KBM-7 (cell line): ENCODE measurements at places on chromosomes 5 and 9.

GRCh38 chr5:66561256-66561990 lies 34.8 kb upstream of the MAST4 start:
- DNase-seq, result no peak

- DNase-seq, result no peak
Observed at GRCh38 chr5:84430863-84431663, 46.4 kb upstream of the EDIL3 start.

DNA sequence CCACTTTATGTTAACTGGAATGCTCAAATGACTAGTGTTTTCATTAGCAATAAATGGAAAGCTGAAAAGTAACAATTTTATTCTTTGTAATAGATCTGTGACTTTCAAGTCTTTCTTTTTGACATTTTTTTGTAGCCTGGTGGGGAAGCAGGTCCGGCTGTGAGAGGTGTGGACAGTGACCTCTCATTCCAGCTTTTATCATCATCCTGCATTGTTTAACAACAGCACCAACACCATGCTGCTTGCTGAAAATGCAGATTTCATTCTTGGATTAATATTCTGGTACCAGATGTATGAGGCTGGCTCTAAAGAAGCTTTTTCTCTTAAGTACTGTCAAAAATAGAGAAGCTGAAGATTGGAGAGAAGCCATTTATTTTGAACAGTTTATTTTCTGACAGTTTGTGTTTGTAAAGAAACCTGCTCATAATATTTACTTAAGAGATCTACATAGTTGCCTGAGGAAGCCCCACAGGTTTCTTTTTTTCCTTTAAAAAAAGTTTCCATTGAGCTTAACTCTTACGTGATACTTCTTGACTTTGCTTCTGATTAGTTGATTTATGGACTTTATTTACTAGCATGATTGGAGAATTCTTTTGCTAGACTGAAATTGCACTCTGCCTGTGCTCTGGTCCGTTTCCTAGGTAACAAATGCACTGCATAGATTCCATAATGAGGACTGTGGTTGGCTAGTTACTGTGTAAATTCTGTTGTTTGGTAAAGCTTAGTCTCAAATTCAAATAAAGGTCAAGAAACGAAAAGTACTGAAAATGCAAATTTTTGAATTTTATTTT lies 3.4 kb downstream of the KIAA1958 start:
- no peak for DNase-seq

DNA sequence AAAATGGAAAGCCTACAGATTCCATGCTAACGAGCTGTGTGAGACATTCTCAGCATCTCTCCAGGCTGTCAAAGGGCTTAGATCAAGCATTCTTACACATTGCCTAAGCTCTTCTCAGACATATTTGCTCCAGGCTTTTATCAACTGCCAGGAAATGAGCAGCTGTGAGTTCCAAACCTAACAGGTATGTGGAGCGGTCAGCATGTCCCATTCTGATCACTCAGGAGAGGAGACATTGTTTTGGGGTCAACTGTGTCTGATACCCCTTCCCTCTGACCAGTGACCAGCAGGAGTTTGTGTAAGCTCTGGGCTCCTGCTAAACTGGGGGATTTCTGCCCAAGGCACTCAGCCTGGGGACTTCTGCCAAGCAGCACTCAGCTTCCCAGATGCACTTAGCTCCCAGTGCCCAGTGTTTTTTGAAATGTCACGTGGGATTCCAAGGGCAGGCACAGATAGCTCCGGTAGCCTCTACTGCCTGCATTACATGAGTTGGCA lies 229.1 kb downstream of the SEC61B start:
- DNase-seq, result no peak

DNA sequence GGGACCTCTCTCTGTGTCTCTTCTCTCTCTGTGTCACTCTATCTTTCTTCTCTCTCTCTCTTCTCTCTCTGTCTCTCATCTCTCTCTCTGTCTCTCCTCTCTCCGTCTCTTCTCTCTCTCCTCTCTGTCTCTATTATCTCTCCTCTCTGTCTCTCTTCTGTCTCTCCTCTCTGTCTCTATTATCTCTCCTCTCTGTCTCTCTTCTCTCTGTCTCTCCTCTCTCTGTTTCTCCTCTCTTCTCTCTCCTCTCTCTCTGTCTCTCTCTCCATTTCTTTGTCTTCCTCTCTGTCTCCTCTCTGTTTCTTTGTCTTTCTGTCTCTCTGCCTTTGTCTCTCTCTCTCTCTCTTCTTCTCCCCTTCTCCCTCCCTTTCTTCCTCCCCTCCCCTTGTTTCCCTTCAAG lies 3.2 kb upstream of the OLFM1 start:
- no peak for DNase-seq

- DNase-seq, result no peak
Observed at GRCh38 chr5:124410539-124411488, 335.6 kb downstream of the ZNF608 start.

DNA sequence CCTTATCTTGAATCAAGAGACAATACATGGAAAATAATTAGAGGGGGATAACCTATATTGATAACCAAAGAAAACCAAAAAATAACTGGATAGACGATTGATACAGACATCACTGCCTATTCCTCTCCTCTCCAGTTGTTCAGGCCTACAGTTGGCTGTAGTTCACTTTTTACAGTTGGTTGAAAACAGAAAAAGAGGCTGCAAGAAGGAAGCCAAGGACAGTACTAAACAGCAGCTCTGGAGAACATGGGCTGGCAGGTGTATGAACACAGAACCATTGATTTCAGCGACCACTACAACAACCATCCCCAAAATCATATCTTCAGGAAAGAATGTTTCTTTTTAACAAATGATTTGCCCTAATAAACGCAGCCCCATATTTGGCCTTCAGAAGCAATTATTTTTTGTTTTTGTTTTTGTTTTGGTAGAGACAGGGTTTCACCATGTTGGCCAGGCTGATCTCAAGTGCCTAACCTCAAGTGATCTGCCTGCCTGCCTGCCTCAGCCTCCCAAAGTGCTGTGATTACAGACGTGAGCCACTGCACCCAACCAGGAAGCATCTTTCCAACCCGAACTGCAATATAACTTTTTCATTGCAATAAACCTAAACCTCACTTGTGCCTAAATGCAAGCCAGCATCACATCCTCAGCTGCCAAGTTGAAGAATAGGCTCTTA lies 64.3 kb downstream of the MLLT3 start:
- DNase-seq, result no peak

GRCh38 chr5:163574472-163575440 lies 69.3 kb downstream of the MAT2B start:
- no peak for DNase-seq

- DNase-seq, result no peak
Observed at GRCh38 chr9:29245351-29245750, 1672.1 kb upstream of the C9orf72 start.

DNA sequence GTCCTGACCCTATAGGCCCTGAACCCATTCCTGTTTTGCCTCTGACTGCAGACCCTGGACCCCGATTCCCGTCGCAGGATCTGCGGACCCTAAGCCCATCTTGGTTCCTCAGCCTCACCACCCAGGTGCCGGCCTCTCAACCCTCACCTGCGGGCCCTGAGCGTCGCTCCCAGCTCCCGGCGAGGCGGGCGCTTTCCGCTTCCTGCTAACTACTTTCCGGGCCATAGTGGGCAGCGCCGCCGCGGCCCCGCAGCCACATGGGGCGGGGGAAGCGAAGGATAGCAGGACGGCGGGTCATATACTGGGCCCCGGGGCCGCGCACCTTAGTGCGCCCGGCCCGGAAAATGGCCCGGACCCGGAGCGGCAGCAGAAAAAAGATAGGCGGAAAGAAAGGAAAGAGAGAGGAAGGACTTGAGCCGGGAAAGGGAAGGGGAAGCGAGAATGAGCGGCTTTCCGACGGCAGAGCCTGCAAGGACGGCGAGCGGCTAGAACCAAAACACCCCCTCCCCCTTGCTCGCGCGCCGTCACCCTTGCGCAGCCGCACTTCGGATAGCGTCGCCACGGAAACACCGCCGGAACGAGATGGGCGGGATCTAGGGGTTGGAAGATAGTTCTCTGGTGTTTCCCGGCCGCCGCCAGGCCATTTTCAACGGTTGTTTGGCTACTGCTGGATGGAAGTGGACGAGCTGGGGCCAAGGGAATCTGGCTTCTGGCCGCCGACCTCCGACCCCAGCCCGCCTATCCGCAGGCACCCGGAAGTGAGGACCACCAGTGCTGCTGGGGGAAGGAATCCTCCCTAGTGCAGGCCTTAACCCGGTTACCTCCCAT lies at the start of gene DCAF12:
TSS of gene DCAF12 (minus strand) at position 492 of the 828 bp plus-strand sequence. CDS start at position 225, 267 bp downstream.
- peak; percentile 95 for DNase-seq

- no peak for DNase-seq
Observed at GRCh38 chr5:179060116-179061008, at the start of gene ZNF354C. TSS of gene ZNF354C (plus strand) at chr5:179060373. CDS start at chr5:179062069, 1,696 bp downstream.
